ENCODE measurements at places on chromosomes 12 and 14. TPM values are rescaled to one million over a fixed set of nuclear protein-coding genes. Genes with fewer than 3 reads are reported as not detected.

Gene TC2N
- 2.5 TPM for total RNA-seq

Gene NRXN3
- total RNA-seq, result 1.2 TPM

Gene CRIP2
- 78.5 TPM for total RNA-seq

Gene KRT77
- total RNA-seq, result not detected

- no peak overlapping the region for H3K27ac ChIP-seq
- DNase-seq, result peak; percentile 0
- no peak overlapping the region for H3K4me3 ChIP-seq
- H3K27me3 ChIP-seq, result peaks cover 2% of the 10 kb centered on the region
Observed at GRCh38 chr14:101031186-101031585, 127.7 kb upstream of the RTL1 start.

GRCh38 chr12:91289906-91290305, 107.3 kb upstream of the DCN start:
- H3K36me3 ChIP-seq, result no peaks in the 10 kb centered on the region
- no peak overlapping the region for H3K27ac ChIP-seq
- no peaks in the 10 kb centered on the region for H3K4me1 ChIP-seq
- H3K27me3 ChIP-seq, result peaks cover 2% of the 10 kb centered on the region
- no peak for DNase-seq

DNA sequence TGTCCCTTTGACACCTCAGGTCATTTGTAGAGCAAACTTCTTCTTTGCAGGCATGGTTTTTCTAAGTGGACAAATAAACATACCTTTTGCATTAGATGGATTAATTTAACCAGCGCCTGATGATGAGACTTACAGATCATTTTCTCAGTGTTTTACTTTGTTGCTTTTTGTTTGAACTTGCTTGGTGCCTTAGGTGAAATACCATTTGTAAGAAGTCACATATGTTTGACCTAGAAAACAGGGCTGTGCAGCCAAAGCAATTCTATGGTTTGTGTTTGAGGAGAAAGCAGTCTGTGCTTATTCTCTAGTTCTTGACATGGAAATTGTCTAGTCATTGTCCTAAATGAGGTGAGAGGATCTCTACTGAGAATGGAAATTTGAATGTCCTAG, 111.1 kb downstream of the DIP2B start:
- no peak overlapping the region for H3K4me3 ChIP-seq
- H3K4me1 ChIP-seq, result peaks cover 22% of the 10 kb centered on the region
- H3K27me3 ChIP-seq, result no peaks in the 10 kb centered on the region

- H3K27ac ChIP-seq, result peak overlapping the region; percentile 97
- no peaks in the 10 kb centered on the region for H3K36me3 ChIP-seq
- DNase-seq, result no peak
- H3K27me3 ChIP-seq, result peaks cover 13% of the 10 kb centered on the region
Observed at GRCh38 chr12:55746174-55746912, 3.4 kb downstream of the GDF11 start.

- peaks cover 8% of the 10 kb centered on the region for H3K36me3 ChIP-seq
- no peak overlapping the region for H3K27ac ChIP-seq
- no peak overlapping the region for H3K4me3 ChIP-seq
- H3K27me3 ChIP-seq, result no peaks in the 10 kb centered on the region
- no peak for DNase-seq
Observed at GRCh38 chr14:90717916-90718315, 98.3 kb downstream of the TTC7B start.

- no peaks in the 10 kb centered on the region for H3K36me3 ChIP-seq
- H3K4me3 ChIP-seq, result no peak overlapping the region
- peaks cover 13% of the 10 kb centered on the region for H3K27me3 ChIP-seq
- H3K27ac ChIP-seq, result no peak overlapping the region
- H3K4me1 ChIP-seq, result no peaks in the 10 kb centered on the region
Observed at GRCh38 chr12:113587720-113588119, 116.0 kb upstream of the LHX5 start.

DNA sequence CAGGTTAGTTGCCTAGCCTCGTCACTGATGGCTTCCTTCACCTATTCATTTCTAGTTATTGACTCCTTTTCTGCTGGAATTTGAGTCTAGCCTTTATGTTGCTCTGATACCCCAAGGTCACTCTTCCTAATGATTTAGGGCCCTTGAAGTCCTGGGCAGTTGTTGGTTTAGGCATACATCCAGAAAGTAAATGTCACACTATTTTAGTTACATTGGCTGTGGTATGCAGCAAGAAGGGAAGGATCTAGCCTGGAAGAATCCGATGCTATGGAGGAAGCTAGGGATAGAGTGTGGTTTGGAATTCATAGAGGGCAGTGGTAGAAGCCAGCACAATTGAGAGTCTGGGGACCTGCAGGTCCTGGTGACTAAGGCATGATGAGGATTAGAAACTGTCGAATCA, 38.0 kb downstream of the RGS6 start:
- no peaks in the 10 kb centered on the region for H3K4me1 ChIP-seq
- H3K4me3 ChIP-seq, result no peak overlapping the region
- peaks cover 3% of the 10 kb centered on the region for H3K27me3 ChIP-seq
- H3K27ac ChIP-seq, result no peak overlapping the region
- DNase-seq, result no peak

DNA sequence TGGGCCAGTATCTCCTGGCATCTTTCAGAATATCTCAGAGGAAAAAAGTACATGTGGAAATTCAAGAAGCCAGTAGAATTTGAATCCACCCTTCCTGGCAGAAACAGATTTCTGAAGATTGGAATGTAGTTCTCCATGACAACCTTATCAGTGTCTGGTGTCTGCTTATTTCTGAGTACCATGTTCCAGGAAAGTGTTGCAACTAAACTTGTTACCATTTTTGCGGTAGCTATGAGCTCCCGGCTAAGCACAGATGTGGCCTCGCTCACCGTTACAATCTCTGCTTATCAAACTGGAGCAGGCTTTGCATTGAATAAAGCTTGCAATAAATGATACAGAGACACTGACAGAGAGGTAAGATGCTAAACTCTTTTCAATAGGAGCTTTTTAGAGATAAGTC, 13.0 kb upstream of the ITPR2 start:
- no peak overlapping the region for H3K4me3 ChIP-seq
- no peak overlapping the region for H3K27ac ChIP-seq
- no peaks in the 10 kb centered on the region for H3K36me3 ChIP-seq
- H3K27me3 ChIP-seq, result no peaks in the 10 kb centered on the region

DNA sequence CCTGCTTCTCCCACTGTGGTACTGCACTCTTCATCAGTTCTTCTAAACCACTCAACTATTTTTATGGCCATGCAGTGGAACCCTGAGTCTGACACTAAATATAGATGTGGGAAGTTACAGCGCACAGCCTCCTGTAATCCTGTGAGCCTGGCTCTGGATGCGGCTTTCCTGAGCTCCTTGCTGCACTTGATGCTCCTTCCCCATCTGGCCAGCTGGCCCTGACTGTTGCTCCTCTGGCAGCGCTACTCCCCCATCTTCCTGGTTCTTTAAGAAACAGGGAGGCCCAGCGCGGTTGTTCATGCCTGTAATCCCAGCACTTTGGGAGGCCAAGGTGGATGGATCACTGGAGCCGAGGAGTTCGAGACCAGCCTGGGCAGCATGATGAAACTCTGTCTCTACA, 24.6 kb downstream of the IQSEC3 start:
- no peak overlapping the region for H3K27ac ChIP-seq
- DNase-seq, result no peak
- H3K4me3 ChIP-seq, result no peak overlapping the region
- H3K36me3 ChIP-seq, result peaks cover 25% of the 10 kb centered on the region

GRCh38 chr12:70876952-70877351, 43.6 kb downstream of the PTPRR start:
- H3K4me3 ChIP-seq, result no peak overlapping the region
- H3K27ac ChIP-seq, result no peak overlapping the region
- no peaks in the 10 kb centered on the region for H3K36me3 ChIP-seq
- no peaks in the 10 kb centered on the region for H3K27me3 ChIP-seq

DNA sequence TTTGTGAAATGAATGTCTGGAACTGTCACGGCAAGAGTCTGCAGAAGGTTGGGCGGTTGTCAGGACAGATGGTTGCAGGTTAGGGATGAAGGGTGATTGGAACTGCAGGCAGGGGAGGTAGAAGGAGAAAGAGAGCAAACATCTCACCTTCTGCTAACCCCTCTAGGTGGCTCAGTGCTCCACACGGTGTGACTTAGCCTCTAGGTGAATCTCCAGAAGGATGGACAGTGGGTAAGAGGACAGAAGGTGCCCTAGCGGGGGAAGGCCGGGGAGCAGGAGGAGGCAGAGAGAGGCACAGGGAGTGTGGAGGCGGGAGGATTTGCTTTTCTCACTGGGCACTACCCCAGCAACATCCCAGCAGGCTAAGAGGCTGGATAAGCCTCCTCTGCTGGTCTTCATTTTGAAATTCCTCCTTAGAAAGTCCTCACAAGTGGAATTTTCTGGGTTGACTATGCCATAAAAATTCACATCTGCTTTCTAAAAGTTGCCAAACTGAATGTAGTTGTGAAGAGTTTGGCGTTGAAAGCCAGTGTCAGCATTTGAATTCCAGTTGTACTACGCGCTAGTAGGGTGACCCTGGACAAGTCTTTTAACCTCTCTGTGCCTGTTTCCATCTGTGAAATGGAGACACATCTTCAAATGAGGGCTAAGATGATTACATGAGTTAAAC, 10.7 kb upstream of the GPR68 start:
- H3K4me3 ChIP-seq, result no peak overlapping the region
- H3K4me1 ChIP-seq, result peaks cover 3% of the 10 kb centered on the region
- DNase-seq, result no peak
- no peaks in the 10 kb centered on the region for H3K36me3 ChIP-seq
- H3K27ac ChIP-seq, result no peak overlapping the region

GRCh38 chr14:95730126-95730525, 16.2 kb upstream of the TCL1A start:
- H3K27me3 ChIP-seq, result peaks cover 2% of the 10 kb centered on the region
- H3K27ac ChIP-seq, result no peak overlapping the region
- peaks cover 5% of the 10 kb centered on the region for H3K36me3 ChIP-seq
- DNase-seq, result no peak

- no peak overlapping the region for H3K4me3 ChIP-seq
- DNase-seq, result no peak
- H3K4me1 ChIP-seq, result peaks cover 2% of the 10 kb centered on the region
- H3K27ac ChIP-seq, result no peak overlapping the region
- H3K36me3 ChIP-seq, result no peaks in the 10 kb centered on the region
Observed at GRCh38 chr12:121753844-121754264, 39.6 kb downstream of the RHOF start.

- peaks cover 2% of the 10 kb centered on the region for H3K4me1 ChIP-seq
- DNase-seq, result no peak
- H3K27me3 ChIP-seq, result no peaks in the 10 kb centered on the region
- H3K27ac ChIP-seq, result no peak overlapping the region
Observed at GRCh38 chr12:110853836-110854235, 7.0 kb downstream of the CCDC63 start.

DNA sequence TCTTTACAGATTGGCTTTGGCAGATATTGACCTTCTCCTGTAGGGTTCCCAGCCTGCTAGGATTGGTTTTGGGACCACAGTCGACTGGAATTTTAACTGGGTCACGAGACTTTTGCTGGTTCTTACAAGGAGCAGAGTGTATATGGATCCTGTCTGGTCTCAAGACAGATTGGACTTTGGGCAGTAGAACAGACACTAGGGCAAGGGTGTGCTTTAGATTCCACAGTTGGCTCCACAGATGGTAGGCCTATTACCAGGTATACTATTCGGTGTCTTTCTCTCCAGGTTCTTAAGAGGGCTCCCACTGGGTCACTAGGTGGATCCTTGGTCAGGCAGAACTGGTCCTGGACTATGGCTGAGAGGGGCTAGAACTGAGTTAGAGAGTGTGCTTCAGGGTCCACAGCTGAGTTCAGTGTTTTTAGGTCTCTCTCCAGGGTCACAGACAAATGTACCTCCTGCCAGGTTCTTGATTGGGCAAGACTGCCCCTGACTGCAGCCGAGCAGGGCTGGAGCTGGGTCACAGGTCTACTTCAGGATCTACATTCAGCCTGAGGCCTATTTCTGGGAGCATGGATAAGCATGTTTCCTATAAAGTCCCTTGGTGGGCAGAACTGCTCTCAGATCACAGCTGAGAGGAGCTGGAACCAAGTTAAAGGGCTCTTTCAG, 460.2 kb downstream of the TMEM117 start:
- H3K4me3 ChIP-seq, result no peak overlapping the region
- peaks cover 2% of the 10 kb centered on the region for H3K27me3 ChIP-seq
- peaks cover 8% of the 10 kb centered on the region for H3K36me3 ChIP-seq

GRCh38 chr12:58415716-58416115, 474.3 kb downstream of the ATP23 start:
- no peak overlapping the region for H3K27ac ChIP-seq
- no peaks in the 10 kb centered on the region for H3K36me3 ChIP-seq
- H3K27me3 ChIP-seq, result peaks cover 2% of the 10 kb centered on the region
- no peak overlapping the region for H3K4me3 ChIP-seq
- peaks cover 14% of the 10 kb centered on the region for H3K4me1 ChIP-seq
- DNase-seq, result no peak

- no peak overlapping the region for H3K4me3 ChIP-seq
- no peak for DNase-seq
- no peaks in the 10 kb centered on the region for H3K4me1 ChIP-seq
- H3K27ac ChIP-seq, result no peak overlapping the region
Observed at GRCh38 chr14:72341237-72341636, 409.0 kb downstream of the RGS6 start.

- H3K4me1 ChIP-seq, result peaks cover 8% of the 10 kb centered on the region
- no peaks in the 10 kb centered on the region for H3K27me3 ChIP-seq
- H3K36me3 ChIP-seq, result no peaks in the 10 kb centered on the region
- H3K27ac ChIP-seq, result no peak overlapping the region
- DNase-seq, result no peak
Observed at GRCh38 chr12:52438305-52439301, 4.4 kb upstream of the KRT75 start.

GRCh38 chr12:48071808-48072207, 34.1 kb downstream of the SENP1 start:
- H3K27me3 ChIP-seq, result peaks cover 1% of the 10 kb centered on the region
- no peak overlapping the region for H3K4me3 ChIP-seq
- DNase-seq, result no peak
- H3K27ac ChIP-seq, result no peak overlapping the region
- H3K36me3 ChIP-seq, result no peaks in the 10 kb centered on the region

- no peaks in the 10 kb centered on the region for H3K36me3 ChIP-seq
- H3K4me3 ChIP-seq, result no peak overlapping the region
- H3K27ac ChIP-seq, result no peak overlapping the region
- peaks cover 2% of the 10 kb centered on the region for H3K27me3 ChIP-seq
Observed at GRCh38 chr14:65044596-65044959, 57.7 kb downstream of the MAX start.

GRCh38 chr12:268483-268840, 5.8 kb upstream of the SLC6A13 start:
- no peaks in the 10 kb centered on the region for H3K4me1 ChIP-seq
- H3K27me3 ChIP-seq, result peaks cover 2% of the 10 kb centered on the region
- H3K36me3 ChIP-seq, result no peaks in the 10 kb centered on the region
- no peak overlapping the region for H3K27ac ChIP-seq

All from glutamatergic neuron (in vitro differentiated cells).